ENCODE measurements at places on chromosomes 2 and 18.

DNA sequence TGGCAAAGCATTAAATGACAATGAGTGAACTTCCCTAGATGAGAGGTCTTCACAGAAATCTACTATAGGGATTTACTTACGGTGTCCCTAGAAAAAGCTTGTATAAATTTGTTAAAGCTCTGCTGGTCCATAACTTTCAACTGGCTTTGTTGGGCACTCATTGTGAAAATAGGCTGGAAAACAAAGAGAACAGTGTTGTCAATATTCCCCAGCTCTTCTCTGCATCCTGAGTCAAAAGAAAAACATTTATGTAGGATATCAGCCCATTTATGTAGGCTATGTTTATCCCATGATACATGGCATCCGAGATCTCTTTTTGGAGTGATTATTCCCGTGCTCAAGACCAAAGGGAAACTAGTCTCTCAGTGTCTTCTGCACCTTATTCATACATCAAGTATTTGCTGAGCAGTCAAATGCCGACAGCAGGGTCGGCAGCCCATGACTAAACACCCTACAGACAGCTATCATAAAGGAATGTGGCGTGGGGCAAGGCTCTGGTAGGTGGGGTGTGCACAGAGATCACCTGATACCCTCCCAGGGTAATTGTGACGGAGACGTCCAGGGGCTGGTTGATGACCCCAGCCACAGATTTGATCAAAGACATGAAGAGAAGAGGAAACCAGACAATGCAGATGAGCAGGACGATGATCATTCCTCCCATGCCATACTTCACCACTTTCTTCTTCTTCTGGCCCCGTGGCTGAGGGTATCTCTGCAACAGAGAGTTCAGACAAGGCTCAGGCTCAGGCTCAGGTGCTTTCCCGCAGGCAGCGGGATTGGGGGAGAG, 155.9 kb downstream of the NAPG start:
- no peak for DNase-seq

GRCh38 chr2:176589825-176590440, 320.7 kb downstream of the MTX2 start:
- DNase-seq = no peak

- DNase-seq = no peak
These were observed 81.6 kb upstream of the NFU1 start for GRCh38 chr2:69518841-69519240.

DNA sequence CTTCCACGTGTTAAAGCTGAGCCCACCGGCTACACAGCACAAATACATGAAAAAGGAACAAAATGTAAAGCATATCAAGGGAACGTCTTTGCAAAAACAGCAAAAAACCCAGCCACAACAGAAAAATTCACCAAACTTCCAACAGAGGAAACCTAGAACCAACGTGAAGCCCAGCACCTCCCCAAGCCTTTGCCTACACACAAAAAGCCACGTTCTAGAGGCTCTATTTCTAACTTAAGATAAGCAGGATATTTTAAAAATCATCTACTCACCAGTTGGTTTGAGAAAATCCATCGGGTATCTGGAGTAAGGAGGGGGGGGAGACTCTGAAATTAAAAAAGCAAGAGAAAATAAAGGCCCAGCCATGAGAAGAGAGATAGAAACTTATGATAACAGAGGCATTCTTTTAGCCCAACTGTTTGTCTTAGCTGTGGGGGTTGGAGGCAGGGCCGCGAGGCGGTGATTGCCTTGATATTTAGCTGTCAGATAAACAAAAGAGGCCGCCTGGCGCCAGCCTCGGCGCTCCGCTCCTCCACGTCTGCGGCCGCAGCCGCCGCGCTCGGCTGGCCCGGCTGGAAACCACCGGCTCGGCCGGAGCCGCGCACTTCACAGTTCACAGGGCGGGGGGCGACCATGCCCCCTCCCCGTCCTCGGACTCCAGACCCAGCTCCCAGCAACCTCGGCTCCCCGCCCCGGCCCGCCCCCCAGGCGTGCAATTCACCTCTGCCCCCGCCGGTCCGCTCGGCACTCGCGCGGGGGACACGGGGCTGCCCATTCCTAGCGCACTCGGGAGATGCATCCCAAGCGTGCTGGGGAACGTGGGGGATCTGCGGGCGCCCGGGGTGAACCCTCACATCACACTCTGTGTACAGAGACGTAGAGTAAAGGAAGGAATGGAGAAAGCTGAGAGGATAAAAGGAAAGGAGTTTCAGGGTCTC, 2.4 kb downstream of the SMAD7 start:
- DNase-seq = peak; percentile 87

DNA sequence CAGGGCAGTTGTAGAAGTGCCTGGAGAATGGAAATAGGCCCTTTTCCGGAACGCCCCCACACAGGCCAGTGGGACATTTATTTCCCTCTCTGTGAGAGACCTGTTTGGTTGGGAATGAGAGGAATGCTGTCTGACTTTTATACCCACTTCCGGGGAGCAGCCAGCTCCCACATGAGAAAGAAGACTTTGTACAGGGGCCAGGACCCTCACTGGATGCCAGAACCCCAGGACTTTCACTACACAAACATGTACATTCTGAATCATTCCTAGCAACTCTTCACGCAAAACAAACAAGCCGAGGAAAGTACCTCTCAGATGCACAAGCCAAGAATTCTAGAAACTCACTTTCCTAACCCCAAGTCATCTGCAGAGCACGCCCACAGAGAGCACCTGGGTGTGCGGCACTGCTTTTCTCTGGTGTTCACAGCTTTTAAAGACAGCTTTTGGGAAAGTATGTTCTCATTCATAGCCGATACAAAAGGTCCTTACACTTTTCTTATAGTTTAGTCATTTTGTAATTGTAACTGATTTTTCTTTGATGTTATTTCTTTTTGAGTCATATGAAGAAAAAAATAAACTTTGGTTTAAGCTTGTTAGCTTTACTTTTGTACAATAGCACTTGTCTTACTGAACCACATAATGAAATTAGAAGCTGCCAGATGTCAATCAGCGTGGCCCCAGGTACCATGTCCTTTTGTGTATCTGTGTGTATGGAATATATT, 856.1 kb upstream of the ID2 start:
- no peak for DNase-seq

DNA sequence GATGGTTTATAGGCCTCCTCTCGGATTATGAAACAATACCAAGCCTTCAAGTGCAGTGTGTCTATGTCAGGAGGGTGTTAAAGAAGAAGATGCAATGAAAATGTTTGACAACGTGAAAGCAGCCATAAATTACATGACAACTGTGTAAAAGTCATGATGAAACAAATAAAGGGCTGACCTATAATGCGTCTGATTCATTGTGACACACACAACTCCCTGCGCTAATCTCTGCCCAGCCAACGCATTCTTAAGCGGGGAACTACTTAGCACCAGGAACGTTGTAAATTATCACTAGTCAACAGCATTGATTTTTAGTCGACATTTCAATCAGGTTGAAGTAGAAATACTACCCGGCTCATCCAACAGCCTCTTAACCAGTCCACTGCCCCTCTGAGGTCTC, 26.8 kb downstream of the BCL11A start:
- no peak for DNase-seq

GRCh38 chr2:108324531-108325255, 36.0 kb downstream of the SULT1C2 start:
- DNase-seq = no peak

DNA sequence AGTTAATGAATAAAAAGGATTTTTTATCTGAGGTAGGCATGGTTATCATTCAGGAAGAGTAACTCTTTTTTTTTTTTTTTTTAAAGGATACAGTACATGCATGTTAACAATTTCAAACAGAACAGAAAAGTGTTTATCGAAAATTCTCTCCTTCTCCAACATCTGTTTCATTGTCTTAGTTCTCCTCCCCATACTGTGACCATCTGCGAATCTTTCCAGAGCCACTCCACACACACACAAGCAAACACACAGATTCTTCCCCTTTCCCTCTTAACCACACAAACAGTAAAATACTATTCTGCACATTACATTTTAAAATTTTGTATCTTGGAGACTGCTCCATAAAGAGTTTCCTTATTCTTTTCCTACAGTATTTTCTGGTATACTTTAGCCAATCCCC, 38.0 kb downstream of the NPC1 start:
- DNase-seq = no peak

GRCh38 chr2:2708575-2709430, 377.7 kb upstream of the MYT1L start:
- no peak for DNase-seq

- DNase-seq = no peak
These were observed 6.7 kb downstream of the GALNT3 start for GRCh38 chr2:165787334-165787733.

- DNase-seq = no peak
These were observed 76.8 kb downstream of the ALPK2 start for GRCh38 chr18:58552057-58552461.

DNA sequence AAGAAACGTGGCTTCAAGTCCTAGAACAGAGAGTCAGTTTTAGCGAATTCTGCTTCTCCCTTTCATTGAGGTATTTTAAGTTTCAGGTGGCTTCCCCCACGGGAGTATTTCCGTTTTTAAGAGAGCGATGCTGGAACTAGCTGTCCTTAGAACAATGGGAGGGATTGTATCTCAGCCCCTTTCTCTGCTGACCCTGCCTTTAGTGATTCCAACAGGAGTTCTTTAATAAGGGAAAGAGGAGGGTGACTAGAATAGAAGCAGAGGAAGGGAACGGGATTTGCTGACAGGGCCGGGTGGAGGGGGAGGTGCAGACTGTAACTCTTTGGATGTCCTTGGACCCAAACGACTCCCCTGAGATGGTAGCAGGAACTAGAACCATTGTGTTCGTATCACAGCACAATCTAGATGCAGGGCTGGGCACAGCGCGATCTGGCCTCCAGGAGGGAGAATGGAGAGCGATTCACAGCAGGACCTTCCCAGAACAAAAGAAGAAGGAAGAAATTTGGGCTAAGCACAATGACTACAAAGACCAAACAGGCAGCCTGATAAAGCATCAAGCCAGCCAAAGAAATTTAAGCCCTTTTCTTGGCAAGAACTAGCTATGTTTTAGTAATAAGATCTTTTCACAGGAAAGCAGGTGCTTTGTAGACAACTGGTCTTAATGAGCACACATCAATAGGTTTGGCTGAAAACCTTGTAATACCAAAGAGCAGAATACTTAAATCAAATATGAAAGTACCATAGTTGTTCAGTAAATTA, 15.8 kb upstream of the RTTN start:
- no peak for DNase-seq

DNA sequence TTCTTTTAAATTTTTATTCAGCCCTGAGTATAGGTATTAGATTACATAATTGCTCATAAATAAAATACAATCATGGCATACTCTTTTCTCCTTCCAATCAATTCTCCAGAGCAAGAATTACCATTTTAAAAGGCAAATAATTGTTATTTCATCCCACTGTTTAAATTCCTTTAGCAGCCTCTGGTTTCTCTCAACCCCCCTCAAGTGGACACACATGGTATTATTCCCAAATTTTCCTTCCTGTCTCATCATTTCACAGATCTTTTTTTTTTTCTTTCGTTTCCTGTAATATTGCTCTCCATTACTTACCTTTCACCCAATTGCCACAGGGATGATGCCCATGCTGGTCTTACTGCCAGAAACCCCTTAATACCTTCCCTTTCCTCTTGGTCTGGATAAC, 385.2 kb downstream of the RIT2 start:
- no peak for DNase-seq

DNA sequence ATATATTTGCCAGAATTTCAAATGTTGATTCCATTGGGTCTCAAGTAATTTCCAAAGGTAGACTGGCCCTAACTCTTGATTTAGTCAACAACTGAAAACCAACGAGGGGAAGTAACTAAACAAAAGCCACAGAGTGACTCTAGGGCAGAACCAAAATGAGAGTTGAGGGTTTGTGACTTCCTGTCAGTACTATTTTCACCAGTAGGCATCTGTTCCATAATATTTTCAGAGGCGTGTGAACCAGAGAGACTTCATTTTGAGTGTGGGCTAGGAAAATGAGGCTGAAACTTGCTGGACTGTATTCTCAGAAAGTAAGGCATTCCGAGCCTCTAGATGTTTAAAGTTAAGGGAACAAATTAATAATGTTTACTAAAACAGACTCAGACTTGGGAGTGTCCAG, 70.6 kb downstream of the GDF7 start:
- DNase-seq = no peak

DNA sequence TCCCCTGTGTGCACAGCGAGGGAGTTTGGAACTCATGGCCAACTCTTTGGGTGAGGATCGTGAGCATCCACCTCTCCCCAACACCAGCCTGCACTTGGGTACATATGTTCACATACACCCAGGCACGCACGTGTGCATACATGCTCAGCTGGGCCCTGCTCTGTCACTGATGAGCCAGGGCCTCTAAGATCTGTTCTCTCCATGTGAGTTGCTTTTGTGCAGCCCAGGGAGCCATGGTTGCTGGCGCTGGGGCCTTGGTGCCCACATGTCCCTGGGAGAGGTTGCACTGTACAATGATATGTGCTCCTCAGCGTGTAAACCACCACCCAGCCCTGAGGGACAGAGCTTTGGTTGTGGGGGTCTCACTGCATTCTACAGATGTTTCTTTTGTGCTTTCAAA, 44.1 kb downstream of the KLHL29 start:
- DNase-seq = no peak

DNA sequence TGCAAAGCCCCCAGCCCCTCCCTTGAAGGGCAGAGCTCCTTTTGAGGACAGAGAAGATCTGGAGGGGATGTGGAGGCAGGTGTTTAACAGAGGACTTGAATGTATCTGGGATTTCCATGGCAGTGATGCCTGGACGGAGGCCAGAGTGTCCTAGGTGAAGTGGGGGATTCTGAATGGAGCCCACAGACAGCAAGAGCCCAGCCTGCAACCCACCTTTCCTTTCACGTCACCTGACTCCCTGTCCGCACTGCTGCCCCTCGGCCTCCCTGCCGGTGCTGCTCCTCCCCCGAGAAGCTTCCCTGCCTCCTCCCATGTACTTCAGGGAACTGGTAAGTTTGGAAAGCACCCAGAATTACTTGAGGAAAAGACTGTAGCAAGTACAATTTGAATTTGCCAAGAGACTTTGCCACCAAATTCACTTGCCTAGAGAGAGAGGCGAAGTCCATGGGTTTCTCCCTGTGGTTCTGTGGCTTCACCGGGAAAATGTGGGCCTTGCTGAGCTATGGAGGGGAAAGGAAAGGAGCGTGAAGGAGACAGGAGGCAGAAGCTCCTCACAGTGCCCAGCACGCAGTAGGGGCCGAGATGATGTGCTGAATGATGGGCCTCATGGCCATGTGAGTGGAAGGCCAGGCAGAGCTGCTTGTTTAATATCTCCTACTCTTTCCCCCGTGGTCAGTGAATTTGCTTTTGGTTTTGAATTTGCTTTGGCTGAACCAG, 13.9 kb upstream of the ASPRV1 start:
- peak; percentile 56 for DNase-seq

DNA sequence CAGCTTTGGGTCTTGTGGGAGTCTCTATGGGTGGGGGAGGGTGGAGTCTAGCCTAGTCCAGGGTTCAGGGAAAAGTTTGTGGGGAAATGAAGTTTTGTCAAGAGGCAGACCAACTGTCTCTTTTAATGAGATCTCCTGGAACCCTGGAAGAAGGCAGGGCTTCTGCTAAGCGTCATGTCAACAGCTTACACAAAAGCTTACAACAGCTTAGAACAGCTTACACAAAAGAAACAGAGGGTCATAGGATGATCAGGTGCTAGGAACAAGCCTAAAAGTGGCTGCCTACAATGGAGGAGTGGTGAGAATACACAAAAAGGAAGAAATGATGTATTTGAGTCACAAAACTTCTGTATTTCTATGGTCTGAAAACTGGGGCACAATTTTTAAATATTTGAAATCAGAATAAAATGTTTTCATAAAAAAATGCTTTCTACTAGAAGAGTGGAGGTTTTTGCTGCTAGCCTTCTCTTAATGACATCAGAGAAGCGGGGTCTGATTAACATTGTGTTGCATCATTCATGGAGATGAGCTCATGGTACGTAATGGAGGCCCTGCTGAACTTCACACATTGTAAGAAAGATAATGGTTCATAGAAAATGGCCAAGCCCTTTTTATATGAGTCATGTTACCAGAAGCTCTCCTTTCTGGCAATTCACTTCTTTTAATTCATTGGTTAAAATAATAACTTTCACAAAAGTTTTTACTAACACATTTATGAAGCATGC, 351.0 kb downstream of the PIK3C3 start:
- DNase-seq = no peak

Measured in sigmoid colon (tissue), 7 donors.